Stimulated activated CD8-positive, alpha-beta memory T cell treated with anti-CD3 and anti-CD28 coated beads, Interleukin-7, amount 100 ng/mL, for 24 hours (primary cell): ENCODE measurements at places on chromosomes 6 and 20.

DNA sequence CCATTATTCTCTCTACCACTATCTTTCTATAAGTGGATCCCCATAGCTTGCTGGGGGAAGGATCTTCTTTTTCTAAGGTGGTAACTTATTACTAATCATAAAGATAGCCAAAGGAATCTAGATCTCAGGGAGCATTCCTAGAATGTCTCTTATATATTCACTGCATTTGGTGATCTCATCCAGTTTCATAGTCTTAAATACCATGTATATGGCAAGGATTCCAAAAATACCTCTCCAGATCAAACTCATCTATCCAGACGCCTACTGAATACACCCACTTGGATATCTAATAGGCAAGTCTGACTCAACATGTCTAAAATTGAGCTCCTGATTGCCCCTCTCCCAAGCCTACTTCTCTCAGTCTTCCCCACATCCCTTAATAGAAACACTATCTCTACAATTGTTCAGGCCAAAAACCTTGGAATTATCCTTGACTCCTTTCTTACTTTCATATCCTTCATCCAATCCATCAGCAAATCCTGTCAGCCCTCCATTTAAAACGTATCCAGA lies 264.4 kb downstream of the HACE1 start:
- DNase-seq: no peak

GRCh38 chr6:109326351-109326750 lies 55.9 kb downstream of the CD164 start:
- DNase-seq: no peak

DNA sequence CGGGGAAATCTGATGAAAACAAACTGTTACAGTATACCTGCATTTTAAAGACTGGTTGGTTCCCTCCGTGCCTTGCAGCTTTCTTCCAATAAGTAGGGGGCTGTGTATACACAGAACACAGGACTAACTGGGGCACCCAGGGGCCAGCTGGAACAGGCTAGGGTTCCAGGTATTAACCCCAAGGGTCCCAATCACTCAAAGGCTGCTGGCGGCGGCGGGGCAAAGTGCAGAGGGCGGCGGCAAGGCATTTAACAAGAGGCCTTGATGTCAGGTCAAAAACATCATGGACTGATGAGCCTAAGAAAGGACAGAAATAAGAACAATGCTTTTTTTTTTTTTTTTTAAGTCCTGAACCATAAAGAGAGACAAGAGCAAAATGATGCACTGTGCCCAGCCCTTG lies 2.5 kb downstream of the PMEPA1 start:
- no peak for DNase-seq

DNA sequence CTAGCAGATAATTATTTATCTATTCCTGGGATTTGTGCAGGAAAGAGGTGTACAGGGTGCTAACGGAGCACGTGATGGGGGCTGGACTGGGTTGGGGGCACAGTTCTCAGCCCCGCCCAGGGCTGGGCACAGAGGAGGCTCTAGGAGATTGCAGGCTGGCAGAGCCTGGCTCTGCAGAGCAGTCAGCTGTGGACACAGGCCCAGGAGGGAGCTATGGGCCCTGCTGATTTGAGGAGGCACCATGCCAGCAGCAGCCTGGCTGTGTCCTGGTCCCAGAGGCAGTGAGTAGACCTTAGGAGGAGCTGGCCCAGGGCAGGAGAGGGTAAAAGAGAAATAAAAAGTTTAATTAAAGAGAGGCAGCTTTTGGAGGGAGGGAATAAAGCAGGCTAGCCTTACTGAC lies 19.3 kb downstream of the MAFB start:
- no peak for DNase-seq

DNA sequence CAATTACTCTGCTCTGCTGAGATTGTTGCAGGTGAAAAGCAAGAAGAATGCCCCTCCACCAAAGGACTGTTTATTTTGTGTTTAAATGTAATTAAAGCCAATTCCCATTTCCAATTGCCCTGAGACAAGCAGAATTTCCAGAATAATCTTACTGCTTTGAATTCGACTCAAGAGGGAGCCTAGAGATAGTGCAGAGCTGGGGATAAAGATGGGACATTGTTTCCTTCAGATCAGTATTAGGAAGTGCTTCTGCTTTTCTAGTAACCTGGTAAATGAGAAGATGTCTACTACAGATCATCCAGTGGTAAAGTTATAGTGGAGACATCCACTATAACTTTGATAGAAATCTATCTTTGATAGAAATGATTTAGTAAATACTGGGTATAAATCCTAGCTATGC lies 326.9 kb downstream of the UBE3D start:
- no peak for DNase-seq

- DNase-seq: no peak
Observed at GRCh38 chr6:24979176-24979575, 43.4 kb upstream of the RIPOR2 start.

- no peak for DNase-seq
Observed at GRCh38 chr6:34671367-34671766, 25.2 kb downstream of the ILRUN start.

DNA sequence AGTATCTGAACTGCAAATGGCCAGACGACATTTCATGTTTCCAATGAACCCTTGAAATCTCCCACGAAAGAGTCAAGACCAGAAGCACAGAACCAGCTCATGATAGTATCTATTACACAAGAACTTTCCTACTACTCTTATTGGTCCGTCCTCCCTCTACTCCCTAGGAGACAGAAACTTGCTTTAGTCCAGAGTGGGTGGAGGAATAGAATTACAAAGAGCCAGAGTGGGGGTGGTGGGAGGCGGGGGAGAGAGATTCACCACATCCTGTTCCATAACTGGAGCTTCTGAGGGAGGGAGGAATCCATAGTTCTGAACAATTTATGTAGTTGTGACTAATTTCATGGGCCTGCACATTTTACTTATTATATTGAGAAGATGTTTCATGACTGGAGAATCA lies 18.5 kb upstream of the WFDC10A start:
- peak; percentile 3 for DNase-seq
